Activated T-helper 17 cell treated with anti-CD3 and anti-CD28 coated beads, Interleukin-2, amount 50 U/mL, for 72 hours (primary cell): ENCODE measurements at places on chromosomes 2 and 18. TPM values are rescaled to one million over a fixed set of nuclear protein-coding genes. Genes with fewer than 3 reads are reported as not detected.
A peak's percentile ranks its signal among the peaks of the same experiment; 100 is the strongest.

Gene ERFE
- not detected for total RNA-seq

Gene EPAS1
- 53.7 TPM for total RNA-seq

Gene AMMECR1L
- 13.8 TPM for total RNA-seq

Gene LYPD6
- total RNA-seq, result not detected

Gene MOCOS
- 0.19 TPM for total RNA-seq

Gene POTEC
- 0.04 TPM for total RNA-seq

Gene OTOS
- not detected for total RNA-seq

Gene DHX57
- total RNA-seq, result 14.0 TPM

Gene SMPD4
- total RNA-seq, result 49.6 TPM

Gene TMEM163
- total RNA-seq, result 1.3 TPM

Gene ARHGAP28
- total RNA-seq, result not detected

Gene GRB14
- not detected for total RNA-seq

Gene COX7A2L
- total RNA-seq, result 94.8 TPM

GRCh38 chr2:104577143-104577542 lies 276.8 kb upstream of the POU3F3 start:
- no peak for ATAC-seq

GRCh38 chr2:45168711-45169338 lies 159.6 kb upstream of the SIX2 start:
- no peak for ATAC-seq

DNA sequence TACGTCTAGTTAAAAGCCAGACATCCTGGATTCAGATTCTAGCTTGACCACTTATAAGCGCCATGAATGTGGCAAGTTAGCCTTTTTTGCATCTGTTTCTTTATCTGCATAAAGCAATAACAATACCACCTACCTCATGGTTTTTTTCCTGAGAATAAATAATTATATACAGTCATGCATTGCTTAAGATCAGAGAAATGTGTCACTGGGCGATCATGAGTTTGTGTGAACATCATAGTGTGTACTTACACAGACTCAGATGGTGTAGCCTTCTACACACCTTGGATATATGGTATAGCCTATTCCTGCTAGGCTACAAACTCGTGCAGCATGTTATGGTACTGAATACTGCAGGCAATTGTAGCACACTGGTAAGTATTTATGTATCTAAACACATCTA lies 84.7 kb upstream of the PELI1 start:
- peak; percentile 19 for ATAC-seq

DNA sequence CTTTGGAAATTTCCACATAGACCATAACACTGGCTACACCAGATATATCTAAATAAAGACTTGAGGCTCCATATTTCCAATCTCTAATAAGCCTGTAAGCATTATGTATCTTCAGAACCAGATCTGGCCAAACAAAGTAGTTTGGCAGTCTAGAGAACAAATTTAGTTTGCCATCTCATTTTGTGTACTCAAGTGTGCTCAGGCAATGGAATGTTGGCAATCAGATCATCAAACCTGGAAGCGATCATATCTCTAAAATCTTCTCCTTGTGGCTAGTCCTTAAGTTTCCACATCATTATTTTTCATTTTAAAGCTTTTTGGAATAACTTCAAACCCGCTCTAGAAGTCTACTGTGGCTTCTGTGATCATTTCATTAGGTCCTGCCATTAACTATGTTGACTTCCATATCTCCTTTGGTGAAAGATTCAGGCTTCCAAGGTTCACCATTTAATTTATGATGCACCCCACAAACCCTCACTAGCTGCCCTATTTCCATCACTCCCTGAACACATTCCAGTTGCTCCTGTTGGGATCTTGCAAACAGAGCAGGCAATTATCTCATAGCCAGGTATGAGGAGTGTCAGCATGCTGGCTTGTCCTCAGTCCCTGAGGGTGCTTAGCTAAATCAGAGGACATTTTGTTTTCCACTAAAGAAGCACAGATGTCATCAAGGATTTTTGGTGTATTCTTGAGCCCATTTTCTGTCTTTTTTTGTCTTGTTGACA lies 46.2 kb downstream of the WDR75 start:
- no peak for ATAC-seq

DNA sequence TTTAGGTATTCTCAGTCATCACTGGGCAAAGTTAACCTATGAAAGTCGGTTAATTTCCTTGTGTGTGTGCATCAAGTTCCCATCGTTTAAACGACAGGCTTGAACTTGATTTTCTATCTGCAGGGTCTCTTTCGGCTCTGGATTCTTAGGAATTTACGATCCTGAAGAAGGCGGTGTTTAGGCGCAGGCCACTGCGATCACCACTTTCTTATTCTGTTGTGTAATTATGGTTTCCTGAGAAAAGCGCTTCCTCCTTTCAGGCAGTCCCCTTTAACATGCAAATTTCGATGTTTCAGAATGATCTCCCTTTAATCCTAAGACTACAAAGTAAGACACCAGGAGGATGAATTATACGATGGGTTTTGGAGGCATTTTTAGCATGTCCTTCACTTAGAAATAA lies 27.9 kb upstream of the MBP start:
- no peak for ATAC-seq

DNA sequence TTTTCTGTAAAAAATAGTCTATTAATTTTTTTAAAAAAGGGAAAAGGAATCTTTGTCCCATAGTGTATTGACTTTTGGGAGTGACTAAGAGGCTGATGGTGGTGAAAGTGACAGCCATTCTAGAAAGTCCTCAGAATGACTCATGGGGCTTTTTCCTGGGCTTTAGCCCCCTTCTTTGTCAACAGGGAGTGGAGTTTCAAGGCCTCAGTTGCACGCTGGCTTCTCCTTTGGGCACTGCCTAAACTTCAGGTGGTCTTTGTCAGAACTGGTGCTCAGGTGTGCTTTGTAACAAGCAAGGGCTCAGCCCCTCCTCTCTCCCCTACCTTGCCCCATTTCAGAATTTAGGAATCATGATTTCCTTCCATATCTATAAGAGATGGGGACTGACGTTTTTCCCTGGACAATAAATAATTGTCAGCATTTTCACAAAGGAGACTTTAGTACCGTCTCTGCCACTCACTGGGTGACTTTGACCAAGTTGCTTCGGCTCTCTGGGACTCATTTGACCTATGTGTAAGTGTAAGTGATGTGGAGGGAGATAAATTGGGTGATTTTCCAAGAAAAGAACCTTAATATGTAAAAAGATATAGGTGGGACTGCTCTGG lies 61.2 kb upstream of the IGFBP2 start:
- ATAC-seq, result peak; percentile 58

- no peak for ATAC-seq
Measured at GRCh38 chr2:239472235-239472775, 71.5 kb upstream of the HDAC4 start.

- no peak for ATAC-seq
Measured at GRCh38 chr2:99085421-99085820, 56.1 kb upstream of the C2orf15 start.

- no peak for ATAC-seq
Measured at GRCh38 chr2:20616341-20616871, 34.5 kb downstream of the HS1BP3 start.

DNA sequence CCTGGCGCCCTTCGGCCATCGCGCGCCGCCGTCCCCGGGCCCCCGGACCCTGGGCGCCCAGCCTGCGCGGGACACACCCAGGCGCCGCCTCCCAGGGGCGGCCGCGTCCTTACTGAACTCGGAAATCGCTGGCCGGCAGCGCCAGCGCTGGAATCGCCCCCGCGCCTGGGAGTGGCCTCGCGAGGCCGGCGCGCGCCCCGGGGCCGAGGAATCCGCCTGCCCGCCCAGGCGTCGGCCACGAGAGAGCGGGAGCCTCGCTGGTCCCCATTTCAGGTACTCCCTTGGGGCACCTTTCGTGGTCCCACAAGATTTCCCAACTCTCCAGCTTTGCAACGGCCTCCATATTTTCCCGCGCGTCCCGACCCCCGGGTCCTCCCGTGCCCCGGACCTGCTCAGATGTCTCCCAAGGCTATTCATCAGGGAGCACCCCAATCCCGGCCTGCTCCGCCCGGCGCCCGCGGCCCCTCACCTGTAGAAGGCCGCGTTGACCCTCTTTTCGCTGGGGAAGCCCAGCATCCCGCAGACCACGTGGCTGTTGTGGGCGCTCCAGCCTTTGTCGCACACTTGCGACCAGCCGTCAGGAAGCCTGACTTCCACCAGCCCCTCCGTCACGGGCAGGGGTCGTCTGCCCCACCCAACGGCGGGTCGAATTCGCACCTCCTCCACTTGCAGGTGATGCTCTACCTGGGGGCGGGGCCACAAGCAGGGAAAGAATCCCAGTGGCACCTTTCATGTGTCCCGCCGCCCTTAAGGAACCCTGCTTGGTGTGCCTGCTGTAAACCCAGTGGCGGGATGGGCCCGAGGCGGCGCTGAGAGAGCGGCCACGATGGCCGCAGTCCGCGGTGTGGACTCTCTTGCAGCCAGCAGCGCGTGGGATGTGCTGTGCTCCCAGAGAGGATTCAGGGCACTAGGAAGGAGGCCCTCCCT lies 4.6 kb downstream of the LOXL3 start:
- ATAC-seq, result peak; percentile 87

GRCh38 chr2:10317646-10318045 lies 14.9 kb downstream of the HPCAL1 start:
- no peak for ATAC-seq

DNA sequence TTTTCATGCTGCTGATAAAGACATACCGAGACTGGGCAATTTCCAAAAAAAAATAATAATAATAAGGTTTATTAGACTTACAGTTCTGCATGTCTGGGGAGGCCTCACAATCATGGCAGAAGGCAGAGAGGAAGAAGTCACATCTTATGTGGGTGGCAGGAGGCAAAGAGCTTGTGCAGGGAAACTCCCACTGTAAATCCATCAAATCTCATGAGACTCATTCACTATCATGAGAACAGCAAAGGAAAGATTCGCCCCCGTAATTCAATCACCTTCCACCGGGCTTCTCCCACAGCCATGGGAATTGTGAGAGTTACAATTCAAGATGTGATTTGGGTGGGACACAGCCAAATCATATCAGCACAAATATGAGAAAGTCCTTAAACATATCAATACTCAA lies 1314.8 kb downstream of the DPP10 start:
- ATAC-seq, result no peak

GRCh38 chr2:122929347-122929746 lies 1095.7 kb upstream of the CNTNAP5 start:
- no peak for ATAC-seq

- no peak for ATAC-seq
Measured at GRCh38 chr2:177398290-177398683, 5.7 kb downstream of the AGPS start.

DNA sequence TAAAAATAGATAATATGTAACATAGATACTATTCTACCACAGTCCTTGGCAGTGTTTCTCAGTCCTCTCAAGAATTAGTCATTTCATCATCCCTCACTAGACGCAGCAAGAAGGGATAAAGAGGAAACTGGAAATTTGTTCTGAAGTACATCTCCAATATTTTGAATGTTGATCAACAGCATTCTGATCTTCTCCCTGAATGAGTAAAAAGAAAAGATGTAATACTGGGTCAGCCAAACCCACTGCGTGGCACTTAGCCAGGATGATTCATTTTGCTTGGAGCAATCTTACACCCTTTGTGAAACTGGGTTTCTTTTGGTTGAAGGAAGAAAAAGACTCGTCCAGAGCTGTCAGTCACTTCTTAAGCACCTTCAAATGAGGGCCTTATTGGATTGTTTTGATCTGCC lies 54.1 kb downstream of the TAF1B start:
- peak; percentile 98 for ATAC-seq

- ATAC-seq, result no peak
Measured at GRCh38 chr18:34659579-34660517, 50.2 kb upstream of the DTNA start.

GRCh38 chr18:61322265-61322873 lies 10.9 kb upstream of the CDH20 start:
- ATAC-seq, result peak; percentile 56

GRCh38 chr18:23719634-23720201 lies 30.5 kb downstream of the LAMA3 start:
- ATAC-seq, result no peak

DNA sequence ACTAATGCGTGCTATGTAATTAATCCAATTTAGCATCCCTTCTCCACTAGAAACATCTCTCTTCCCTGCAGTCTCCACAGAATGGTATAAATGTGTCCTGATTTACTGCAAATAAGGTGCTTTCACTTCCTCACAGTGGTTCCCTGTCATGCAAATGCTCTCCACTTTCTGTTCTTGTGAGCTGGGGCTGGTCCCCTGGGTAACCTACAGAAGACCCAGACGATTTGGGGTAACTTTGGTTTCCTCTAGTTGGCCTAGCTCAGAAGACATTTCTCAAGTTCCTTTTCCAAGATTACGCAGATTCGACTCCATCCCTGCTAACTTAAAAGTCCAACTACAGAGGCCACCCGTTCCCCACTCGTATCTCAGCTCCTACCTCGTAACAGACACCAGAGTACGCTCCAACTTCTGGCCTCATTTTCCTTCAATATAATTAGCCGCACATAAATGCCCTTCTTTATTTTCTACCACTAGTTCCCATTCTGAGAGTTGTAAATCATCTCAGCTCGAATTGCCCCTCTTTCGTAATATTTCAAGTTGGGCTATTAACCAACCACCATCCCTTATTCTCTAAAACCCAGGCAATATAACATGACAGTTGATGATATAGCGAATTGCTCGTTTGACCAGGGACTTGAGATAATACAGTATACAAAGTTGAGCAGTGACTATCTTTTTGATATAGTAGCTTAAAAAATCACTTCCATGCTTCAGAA lies 28.8 kb upstream of the NEDD4L start:
- no peak for ATAC-seq

- no peak for ATAC-seq
Measured at GRCh38 chr2:12432985-12433625, 283.6 kb upstream of the TRIB2 start.

GRCh38 chr18:3525870-3526420 lies 76.0 kb downstream of the TGIF1 start:
- peak; percentile 91 for ATAC-seq

- no peak for ATAC-seq
Measured at GRCh38 chr18:78363556-78364387, 615.8 kb upstream of the SALL3 start.

DNA sequence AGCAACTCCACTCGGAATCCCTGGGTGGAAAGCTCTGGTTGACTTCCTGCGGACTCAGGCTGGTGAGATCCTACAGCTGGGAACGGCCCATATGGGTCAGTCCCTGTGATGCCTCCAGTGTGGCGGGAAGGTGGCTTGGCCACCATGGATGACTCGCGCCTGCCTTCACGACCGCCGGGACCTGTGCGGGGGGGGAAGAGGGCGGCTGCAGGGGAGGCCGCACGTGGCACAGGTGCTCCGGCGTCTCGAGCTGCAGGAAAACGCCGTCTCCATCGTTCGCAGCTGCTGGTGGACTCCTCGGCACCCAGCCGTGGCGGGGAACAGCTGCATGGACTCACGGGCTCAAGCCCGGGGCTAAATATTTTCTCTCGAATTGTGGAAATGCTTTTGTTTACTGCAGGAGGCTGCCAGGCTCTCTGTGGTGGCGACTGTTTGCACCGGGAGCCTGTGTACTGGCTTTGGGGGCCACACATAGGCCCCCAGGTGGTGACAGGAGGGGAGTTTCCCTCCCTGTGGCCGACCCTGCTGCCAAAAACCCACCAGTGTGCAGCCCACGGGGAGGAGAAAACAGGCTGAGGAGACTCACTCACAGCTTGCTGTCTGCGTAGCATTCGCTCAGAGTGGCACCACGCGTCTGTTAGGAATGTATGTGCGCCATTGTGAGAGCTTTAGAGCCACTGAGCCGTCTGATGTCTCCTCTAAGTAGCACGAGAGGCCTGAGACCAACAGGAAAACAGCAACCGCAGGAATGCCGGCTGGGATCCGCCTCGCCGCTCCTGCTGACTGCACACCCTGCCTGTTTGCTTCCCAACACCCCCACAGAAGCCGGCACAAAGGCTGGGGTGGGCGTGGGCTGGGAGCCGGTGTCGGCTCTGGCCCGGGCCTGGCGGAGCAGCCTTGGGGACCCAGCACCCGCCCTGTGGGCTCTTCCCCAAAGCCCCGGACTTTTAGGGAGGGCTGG lies 89.2 kb downstream of the NFATC1 start:
- ATAC-seq, result no peak

GRCh38 chr18:47736376-47737140 lies 193.9 kb downstream of the SMAD2 start:
- no peak for ATAC-seq
